ENCODE measurements at places on chromosomes 6 and 20. TPM values are rescaled to one million over a fixed set of nuclear protein-coding genes. Genes with fewer than 3 reads are reported as not detected.

DNA sequence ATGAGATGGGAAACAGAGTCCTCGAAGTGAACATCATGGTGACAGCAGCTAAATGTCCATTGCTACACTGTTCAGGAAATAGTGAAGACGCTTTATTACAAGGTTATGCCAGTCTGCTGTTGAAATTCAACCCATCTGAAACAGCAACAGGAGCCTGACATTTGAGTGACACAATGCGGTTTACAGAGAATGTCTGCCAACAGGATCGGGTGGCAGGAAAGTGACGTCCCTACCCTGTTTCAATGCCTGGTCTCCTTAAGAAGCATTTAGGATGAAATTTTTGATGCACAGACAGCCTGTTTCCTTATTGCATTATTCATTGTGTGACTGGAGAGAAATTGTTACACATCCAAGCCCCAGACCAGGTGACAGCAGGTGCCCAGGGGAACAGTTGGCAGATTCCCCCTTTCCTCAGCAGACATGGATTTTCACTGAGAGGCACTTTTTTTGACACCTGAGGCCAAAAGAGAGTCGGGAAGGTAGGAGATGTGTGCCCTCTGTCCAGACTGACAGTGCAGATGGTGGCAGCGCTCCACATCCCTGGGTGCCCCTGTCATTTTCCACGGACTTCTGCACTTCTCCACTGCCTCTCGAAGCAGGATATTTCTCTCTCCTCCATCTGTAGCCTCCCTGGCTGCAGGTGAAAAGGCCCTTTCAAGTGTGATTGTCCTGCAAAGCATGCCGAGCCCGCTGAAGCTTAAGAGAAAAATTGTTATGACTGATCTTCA lies 87.9 kb downstream of the BFSP1 start:
- H3K4me1 ChIP-seq: no peaks in the 10 kb centered on the region
- no peaks in the 10 kb centered on the region for H3K36me3 ChIP-seq
- H3K4me3 ChIP-seq: no peak overlapping the region
- no peak overlapping the region for H3K27ac ChIP-seq
- H3K27me3 ChIP-seq: peaks cover 26% of the 10 kb centered on the region

GRCh38 chr20:15162079-15162647 lies 824.8 kb upstream of the FLRT3 start:
- H3K36me3 ChIP-seq: no peaks in the 10 kb centered on the region
- H3K27ac ChIP-seq: peak overlapping the region; percentile 44
- peaks cover 9% of the 10 kb centered on the region for H3K27me3 ChIP-seq
- H3K4me1 ChIP-seq: peaks cover 12% of the 10 kb centered on the region
- DNase-seq: no peak

RIPPLY2 gene
- polyA plus RNA-seq: not detected

- H3K27ac ChIP-seq: no peak overlapping the region
- H3K4me3 ChIP-seq: peak overlapping the region; percentile 4
- no peaks in the 10 kb centered on the region for H3K36me3 ChIP-seq
- H3K4me1 ChIP-seq: peaks cover 15% of the 10 kb centered on the region
- H3K27me3 ChIP-seq: peaks cover 56% of the 10 kb centered on the region
These were observed 547 bp downstream of the SAMD5 start for GRCh38 chr6:147508866-147509608.

- no peaks in the 10 kb centered on the region for H3K36me3 ChIP-seq
- H3K4me3 ChIP-seq: peak overlapping the region; percentile 33
- H3K27me3 ChIP-seq: no peaks in the 10 kb centered on the region
These were observed 46.3 kb upstream of the NCOA3 start for GRCh38 chr20:47455133-47456040.

TFAP2D gene
- polyA plus RNA-seq: not detected

UFL1 gene
- 17.9 TPM for polyA plus RNA-seq

GRCh38 chr6:162572240-162572639 lies 155.3 kb downstream of the PRKN start:
- H3K27ac ChIP-seq: no peak overlapping the region
- no peaks in the 10 kb centered on the region for H3K4me1 ChIP-seq
- H3K4me3 ChIP-seq: no peak overlapping the region
- H3K27me3 ChIP-seq: no peaks in the 10 kb centered on the region
- peaks cover 8% of the 10 kb centered on the region for H3K36me3 ChIP-seq
- no peak for DNase-seq

BTN3A1 gene
- polyA plus RNA-seq: 23.4 TPM

GRCh38 chr6:117907601-117908245 lies 659 bp downstream of the SLC35F1 start:
- H3K36me3 ChIP-seq: no peaks in the 10 kb centered on the region
- H3K4me1 ChIP-seq: peaks cover 3% of the 10 kb centered on the region
- H3K27me3 ChIP-seq: peaks cover 59% of the 10 kb centered on the region

DNA sequence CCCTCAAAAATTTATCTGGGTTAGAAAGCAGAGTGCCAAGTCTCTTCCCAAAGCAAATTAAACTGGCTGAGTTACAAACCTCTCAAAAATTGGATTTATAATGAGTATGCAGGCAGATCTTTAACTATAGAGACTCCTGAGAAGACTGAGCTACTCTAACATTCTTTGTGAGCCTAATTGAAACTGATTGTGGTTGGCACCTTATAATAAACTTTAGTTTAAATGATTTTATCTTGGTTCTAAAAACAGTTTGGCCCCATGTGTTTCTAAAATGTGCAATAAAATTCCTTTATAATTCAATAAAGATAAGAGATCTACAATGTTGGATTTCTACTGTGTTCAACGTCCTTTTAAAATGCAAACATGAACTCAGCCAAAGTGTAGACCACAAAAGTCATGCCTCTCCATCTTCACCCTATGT lies 480.2 kb upstream of the RNF217 start:
- no peaks in the 10 kb centered on the region for H3K36me3 ChIP-seq
- no peaks in the 10 kb centered on the region for H3K27me3 ChIP-seq
- no peak overlapping the region for H3K27ac ChIP-seq
- no peak overlapping the region for H3K4me3 ChIP-seq
- H3K4me1 ChIP-seq: no peaks in the 10 kb centered on the region
- DNase-seq: no peak

DNA sequence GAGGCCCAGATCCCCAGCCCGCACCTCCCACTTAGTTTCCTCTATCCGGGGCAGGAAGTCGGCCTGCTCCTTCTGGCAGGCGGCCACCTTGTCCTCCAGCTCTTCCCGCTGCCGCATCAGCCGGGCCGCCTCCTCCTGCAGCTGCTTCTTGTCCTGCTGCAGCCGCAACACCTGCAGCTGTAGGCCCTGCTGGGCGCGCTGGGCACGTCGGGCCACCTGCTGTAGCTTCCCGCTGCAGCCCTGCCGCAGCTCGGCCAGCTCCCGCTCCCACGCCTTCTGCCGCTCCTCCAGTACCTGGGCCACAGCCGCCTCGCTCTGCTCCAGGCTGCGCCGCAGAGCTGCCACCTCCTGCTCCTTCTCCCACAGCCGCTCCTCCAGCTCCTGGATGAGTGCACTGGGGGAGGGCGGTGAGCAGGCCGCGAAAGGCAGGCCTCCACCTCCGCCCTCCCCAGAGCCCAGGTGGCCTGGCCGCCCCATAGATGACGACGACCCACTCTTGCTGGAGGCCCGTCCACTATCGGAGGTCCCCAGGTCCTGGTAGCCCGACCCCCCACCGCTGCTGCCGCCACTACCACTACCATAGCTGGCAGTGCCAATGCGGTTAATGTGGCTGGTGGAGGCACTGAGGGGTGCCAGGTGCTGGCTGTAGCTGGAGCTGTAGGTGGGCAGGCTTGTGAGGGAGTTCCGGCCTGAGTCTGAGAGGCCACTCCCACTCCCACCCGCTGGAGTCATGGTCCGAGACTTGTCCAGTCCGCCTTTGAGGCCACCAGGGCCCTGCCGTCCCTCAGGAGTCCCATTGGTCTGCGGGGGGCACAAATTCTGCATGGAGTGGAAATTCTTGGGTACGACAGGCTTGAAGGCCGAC lies 6.0 kb upstream of the FASTKD5 start:
- H3K27ac ChIP-seq: no peak overlapping the region
- H3K4me3 ChIP-seq: no peak overlapping the region
- H3K4me1 ChIP-seq: peaks cover 11% of the 10 kb centered on the region

- peaks cover 45% of the 10 kb centered on the region for H3K27me3 ChIP-seq
- no peak overlapping the region for H3K27ac ChIP-seq
These were observed 30.7 kb downstream of the NCR2 start for GRCh38 chr6:41366150-41366549.

DNA sequence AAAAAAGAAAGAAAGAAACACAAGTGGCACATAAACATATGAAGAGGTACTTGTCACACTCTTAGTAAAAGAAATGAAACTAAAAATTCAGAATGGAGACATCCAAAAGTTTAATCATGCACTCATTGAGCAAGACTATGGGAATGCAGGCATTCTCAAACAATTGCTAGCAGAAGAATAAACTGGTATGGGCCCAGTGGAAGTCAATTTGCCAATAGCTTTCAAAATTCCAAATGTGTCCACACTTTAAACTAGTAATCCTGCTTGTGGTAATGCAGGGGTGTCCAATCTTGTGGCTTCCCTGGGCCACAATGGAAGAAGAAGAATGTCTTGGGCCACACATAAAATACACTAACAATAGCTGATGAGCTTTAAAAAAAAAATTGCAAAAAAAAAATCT lies 97.4 kb downstream of the EPB41L2 start:
- peaks cover 59% of the 10 kb centered on the region for H3K4me1 ChIP-seq
- DNase-seq: no peak
- no peak overlapping the region for H3K4me3 ChIP-seq
- H3K27ac ChIP-seq: no peak overlapping the region
- no peaks in the 10 kb centered on the region for H3K27me3 ChIP-seq

DNA sequence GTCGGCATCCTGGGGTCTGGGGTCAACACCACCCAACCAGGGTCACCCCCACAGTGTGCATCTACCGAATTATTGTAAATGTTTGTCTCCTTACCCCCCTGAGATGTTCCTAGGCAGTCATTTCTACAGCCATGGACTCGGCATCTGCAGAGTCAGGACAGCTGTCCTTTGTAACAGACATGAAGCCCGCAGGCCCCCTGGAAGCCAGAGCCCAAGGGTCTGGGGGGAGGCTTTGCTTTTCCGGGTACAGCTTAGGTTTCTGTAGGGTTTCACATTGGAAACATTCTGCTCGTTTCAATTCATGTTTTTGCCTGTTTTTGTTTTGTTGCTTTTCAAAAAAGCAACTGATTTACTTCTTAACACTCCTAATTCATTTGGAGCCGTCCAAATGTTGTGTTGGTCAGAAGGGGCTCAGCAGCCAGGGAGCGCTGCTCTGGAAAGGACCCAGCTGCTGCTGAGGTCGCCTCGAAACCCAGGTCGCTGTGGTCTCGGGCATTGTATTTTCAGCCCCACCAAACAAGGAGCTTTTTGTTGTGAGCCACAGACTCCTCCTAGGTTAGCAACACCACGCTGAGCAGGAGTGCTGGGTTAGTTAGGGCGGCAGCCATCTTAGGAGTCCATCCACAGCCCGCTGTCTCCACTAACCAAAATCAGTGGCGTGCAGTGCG lies 160.4 kb downstream of the TMEM242 start:
- H3K4me3 ChIP-seq: no peak overlapping the region
- peaks cover 17% of the 10 kb centered on the region for H3K36me3 ChIP-seq
- H3K27me3 ChIP-seq: no peaks in the 10 kb centered on the region
- H3K4me1 ChIP-seq: no peaks in the 10 kb centered on the region
- no peak for DNase-seq
- no peak overlapping the region for H3K27ac ChIP-seq

DNA sequence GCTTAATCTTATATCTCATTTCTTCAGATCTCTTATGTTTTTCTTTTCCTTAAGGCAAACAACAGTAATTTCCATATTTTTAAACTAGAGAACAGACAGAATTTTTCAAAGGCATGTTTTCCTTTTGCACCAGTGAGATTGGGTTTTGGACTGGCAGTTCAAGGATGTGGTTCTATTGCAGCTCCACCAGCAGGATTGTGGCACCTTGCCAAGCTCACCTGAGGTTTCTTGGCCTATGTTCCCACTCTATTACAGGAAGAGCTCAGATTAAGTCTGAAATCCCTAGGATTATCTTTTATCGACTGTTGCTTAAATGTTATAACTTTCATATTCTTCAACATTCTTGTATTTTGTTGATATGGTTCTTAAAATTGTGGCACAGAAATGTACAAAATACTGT lies 218.9 kb downstream of the PLCB4 start:
- no peaks in the 10 kb centered on the region for H3K36me3 ChIP-seq
- DNase-seq: no peak
- no peaks in the 10 kb centered on the region for H3K4me1 ChIP-seq
- no peak overlapping the region for H3K4me3 ChIP-seq
- no peak overlapping the region for H3K27ac ChIP-seq
